ENCODE measurements at places on chromosomes 12 and 14. TPM values are rescaled to one million over a fixed set of nuclear protein-coding genes. Genes with fewer than 3 reads are reported as not detected.

DNA sequence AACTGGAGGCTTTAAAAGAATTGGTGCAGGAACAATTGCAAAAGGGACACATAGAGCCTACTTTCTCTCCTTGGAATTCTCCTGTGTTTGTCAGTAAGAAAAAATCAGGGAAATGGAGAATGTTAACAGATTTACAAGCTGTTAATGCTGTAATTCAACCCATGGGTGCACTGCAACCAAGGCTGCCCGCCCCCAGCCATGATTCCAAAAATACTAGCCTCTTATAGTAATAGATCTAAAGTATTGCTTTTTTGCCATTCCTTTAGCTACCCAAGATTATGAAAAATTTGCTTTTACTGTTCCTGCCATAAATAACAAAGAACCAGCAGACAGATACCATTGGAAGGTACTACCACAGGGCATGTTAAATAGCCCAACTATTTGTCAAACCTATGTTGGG lies 15.3 kb upstream of the OR8S1 start:
- no peak for DNase-seq

- peak; percentile 51 for DNase-seq
Observed at GRCh38 chr12:6839482-6840201, 1.1 kb upstream of the GNB3 start.

GRCh38 chr14:71324767-71325272 lies 417.6 kb downstream of the PCNX1 start:
- DNase-seq = no peak

GRCh38 chr14:36996133-36996856 lies 176.1 kb downstream of the SLC25A21 start:
- no peak for DNase-seq

GRCh38 chr14:102408724-102409123 lies 46.0 kb downstream of the TECPR2 start:
- peak; percentile 59 for DNase-seq

DNA sequence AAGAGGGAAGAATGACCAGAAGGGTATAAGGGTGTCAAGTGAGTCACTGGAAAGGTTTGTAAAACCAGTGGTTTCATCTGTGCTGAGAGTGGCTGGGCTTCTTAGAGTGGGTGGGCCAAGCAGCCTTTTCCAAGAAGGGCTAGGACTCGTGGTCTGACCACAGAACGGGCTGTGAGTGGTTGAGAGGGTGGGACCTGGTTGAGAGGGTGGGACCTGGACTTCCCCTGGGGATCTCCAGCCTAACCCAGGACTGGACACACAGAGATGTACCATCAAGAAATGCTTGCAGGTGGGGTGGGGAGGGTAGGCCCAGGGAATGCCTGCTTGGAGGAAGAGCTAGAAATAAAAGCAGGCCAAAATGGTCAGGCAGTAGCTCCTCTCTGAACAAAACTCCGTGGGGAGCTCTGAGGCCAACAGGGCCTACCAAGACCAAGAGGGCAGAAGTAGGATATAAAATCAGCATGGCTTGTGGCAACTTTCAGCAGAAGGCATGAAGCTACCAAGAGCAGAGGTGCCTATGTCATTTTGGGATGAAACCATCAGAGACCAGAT lies 140.5 kb downstream of the FOXN3 start:
- DNase-seq = no peak

DNA sequence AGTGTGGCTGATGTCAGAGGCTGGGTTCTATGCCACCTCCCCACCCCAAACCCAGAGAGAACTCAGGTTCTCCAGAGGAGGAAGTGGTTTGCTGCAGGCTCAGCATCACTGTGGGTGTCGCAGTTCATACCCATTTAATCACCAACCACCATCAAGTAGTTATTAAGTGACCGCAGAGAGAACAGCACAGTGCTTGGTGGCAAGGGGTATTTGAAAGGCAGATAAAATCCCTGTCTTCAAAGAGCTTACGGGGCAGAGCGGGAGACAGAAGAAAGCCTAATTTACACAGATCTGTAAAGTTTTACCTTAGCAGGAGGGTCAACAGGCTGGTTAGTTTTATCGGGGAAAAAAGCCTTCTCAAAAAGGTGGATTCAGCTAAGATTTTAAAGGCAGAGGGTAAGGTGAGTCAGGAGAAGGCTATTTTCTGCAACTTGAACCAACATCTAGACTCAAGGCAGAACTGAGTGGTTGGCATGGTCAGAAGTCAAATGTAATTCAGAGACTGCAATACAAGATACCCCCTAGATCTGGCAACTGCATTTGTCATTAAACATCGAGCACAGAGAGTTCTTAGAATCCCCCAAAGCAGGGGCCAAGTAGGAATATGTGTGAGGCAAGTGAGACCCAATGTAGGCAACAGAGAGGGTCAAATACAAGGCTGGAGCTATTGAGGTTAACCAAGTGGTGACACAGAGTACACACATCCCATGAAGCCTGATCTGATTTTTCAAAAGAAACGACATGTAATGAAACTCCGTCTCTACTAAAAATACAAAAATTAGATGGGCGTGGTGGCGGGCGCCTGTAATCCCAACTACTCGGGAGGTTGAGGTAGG lies 13.2 kb downstream of the PXN start:
- DNase-seq = no peak

DNA sequence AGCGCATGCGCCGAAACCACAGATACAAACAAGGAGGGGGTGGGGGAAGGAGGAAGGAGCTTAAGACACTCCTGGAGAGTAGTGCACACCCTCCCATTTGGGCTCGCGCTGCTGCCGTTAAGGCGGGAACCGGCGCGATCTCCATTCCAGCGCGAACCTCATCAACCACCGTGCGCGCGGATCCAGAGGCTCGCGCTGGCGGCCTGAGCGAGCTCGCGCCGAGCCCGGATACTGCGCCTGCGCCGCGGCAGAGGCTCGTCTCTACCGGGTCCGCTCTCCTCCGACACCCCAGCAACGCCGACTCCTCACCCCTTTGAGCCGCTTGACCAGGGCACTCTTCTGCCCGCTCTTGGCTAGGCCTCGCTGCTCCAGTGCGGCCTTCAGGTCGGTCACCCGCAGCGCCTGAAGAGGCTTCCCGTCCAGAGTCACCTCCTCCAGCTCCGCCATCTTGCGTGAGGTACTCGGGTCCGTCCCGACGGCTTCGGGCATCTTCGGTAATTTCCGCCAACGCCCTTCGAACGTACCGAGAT lies at the start of gene ACIN1:
TSS of gene ACIN1 (minus strand) at position 471 of the 530 bp plus-strand sequence. CDS start at position 447, 24 bp downstream.
- peak; percentile 92 for DNase-seq

DNA sequence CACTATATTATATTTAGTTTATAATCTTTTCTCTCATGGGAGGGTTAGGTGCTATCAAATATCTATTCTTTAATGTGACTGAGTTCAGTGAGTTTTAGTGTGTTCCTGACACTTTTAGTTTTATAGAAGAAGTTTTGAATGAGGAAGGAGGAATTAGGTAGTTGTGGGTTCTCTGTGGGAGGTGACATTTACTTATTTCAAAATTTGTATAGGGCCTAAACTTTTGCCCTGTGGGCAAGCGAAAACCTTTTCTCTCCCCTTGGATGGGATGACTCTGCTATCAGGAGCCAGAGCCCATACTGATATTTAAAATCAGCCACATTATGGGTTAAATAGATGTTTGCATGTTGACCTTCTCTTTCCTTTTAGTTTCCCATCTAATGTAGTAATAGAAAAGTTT lies 43.6 kb downstream of the SPATS2 start:
- no peak for DNase-seq

GRCh38 chr12:26492406-26492805 lies 297.0 kb downstream of the SSPN start:
- DNase-seq = no peak

GRCh38 chr14:100729982-100730381 lies 3.3 kb downstream of the DLK1 start:
- DNase-seq = peak; percentile 73

Gene CCDC196
- not detected for total RNA-seq

Gene KRT7
- 27.9 TPM for total RNA-seq

Gene MUCL1
- not detected for total RNA-seq

Gene SERPINA3
- 5.1 TPM for total RNA-seq

Gene CHGA
- not detected for total RNA-seq

Gene AMHR2
- total RNA-seq = not detected

Gene FITM1
- 0.72 TPM for total RNA-seq

Measured in osteoblast (primary cell).